ENCODE measurements at places on chromosomes 7 and 10.

DNA sequence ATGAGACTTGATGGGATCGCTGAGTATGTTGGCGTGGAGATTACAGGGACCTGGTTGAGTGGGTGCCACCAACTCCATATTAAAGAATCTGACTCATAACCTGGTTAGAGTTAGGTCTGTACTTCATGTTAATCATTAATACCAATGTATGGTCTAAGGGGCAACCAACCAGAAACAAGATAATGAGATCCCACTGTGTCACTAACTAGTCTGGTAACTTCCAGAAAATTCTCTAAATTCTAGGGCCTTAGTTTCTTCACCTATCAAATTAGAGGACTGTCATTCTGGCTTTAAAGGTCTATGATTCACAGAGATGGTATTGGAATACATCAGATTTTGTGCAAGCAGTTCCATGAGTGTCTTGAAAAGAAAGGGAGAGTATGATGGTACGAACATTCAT lies 102.2 kb downstream of the SNX10 start:
- no peak for DNase-seq

GRCh38 chr10:92103376-92104090 lies 180.0 kb downstream of the BTAF1 start:
- DNase-seq, result no peak

GRCh38 chr10:1241322-1241890 lies 185.2 kb downstream of the WDR37 start:
- DNase-seq, result no peak

DNA sequence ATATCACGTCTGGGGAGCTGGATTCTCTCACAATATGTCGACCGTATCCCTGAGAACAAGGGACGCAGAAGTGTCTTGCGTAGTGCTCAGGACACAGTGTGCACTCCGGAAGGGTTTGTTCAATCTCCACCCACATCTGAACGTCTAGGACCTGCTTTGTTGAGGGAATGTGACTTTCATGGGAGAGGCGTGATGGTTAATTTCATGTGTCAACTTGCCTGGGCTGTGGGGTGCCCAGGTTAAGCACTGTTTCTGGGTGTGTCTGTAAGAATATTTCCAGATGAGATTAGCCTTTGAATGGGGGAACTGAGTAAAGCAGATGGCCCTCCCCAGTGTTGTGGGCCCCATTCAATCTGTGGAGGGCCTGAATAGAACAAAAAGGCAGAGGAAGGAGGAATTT lies 80.4 kb upstream of the SFMBT2 start:
- DNase-seq, result no peak

DNA sequence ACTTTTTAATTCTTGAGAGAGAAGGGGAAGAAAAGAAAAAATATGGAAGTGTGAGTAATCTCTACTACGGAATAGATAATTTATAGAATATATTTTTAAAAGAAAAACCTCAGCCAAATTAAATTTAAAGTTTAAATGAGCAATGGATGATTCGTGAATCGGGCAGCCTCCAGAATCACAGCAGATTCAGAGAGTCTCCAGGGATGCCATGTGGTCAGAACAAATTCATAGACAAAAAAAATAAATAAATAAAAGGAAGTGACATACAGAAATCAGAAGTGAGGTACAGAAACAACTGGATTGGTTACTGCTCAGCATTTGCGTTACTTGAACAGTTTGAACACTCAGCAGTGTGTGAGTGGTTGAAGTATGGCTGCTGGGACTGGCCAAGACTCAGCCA lies 53.0 kb downstream of the PHYHIPL start:
- DNase-seq, result no peak

GRCh38 chr7:47605816-47606575 lies 24.1 kb upstream of the TNS3 start:
- no peak for DNase-seq

- no peak for DNase-seq
Measured at GRCh38 chr7:130901209-130901783, 167.3 kb upstream of the KLF14 start.

DNA sequence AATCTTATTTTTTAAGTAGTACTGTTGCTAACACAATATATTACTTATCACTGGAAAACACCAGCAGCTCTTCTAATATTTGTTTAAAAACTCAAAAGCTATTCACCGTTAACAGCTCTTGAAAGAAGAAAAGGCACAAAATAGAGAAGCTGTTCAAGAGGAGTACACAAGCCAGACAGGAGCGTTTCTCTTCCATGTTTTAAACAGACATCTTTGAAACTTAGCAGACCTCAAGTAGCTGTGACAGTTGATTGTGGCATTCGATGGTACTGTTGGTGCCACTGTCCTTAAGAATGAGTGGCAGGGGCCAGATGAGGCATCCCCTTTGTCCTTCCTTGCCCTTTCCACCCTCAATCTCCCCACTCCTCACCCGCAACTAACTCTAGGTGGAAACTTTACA lies 81.6 kb upstream of the PRR15 start:
- DNase-seq, result no peak

DNA sequence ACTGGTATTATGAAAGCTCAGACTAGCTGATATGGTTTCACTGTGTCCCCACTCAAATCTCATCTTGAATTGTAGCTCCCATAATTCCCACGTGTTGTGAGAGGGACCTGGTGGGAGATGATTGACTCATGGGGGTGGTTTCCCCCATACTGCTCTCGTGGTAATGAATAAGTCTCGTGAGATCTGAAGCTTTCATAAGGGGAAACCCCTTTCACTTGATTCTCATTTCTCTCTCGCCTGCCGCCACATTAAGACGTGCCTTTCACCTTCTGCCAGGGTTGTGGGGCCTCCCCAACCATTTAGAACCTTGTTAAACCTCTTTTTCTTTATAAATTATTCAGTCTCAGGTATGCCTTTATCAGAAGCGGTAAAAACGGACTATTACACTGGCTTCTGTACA lies 40.3 kb downstream of the COL13A1 start:
- no peak for DNase-seq

DNA sequence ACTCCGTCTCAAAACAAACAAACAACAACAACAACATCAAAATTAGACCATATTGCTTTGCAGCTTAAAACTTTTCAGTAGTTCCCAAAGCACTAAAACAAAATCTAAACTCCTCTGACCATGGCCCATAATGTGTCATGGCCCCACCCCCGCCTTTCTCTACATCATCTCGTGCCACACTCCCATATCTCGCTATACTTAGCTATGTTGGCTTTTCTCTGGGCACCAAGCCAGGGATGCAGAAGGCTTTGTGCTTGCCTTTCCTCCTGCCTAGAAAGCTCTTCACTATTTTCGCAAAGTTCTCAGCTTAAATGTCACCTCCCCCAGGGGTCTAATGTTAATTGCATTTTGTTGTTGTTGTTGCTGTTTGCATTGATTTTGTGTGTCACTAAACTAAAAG lies 15.1 kb upstream of the SLC16A12 start:
- DNase-seq, result no peak

GRCh38 chr10:128570319-128570995 lies 444.2 kb upstream of the MKI67 start:
- DNase-seq, result peak; percentile 56

GRCh38 chr7:137127806-137128205 lies 215.7 kb downstream of the PTN start:
- DNase-seq, result no peak

DNA sequence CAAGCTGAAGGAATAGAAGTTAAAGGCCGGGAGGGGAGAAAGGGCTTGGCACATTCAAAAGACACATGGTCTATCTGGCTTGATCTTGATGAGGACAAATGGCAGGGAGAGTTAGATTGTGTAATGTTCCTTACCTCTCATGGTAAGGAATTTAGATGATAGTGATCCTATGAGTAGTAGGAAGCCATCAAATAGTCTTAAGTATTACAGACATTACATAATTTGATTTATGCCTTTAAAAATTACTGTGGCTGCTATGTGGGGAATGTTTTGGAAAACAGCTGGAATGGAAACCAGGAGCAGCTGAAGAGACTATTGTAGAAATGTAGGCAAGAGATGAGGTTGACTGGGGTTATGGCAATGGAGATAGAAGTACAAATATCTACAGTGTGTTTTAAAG lies 351.3 kb upstream of the BMPER start:
- no peak for DNase-seq

GRCh38 chr7:118944271-118944670 lies 719.8 kb downstream of the ANKRD7 start:
- DNase-seq, result no peak

DNA sequence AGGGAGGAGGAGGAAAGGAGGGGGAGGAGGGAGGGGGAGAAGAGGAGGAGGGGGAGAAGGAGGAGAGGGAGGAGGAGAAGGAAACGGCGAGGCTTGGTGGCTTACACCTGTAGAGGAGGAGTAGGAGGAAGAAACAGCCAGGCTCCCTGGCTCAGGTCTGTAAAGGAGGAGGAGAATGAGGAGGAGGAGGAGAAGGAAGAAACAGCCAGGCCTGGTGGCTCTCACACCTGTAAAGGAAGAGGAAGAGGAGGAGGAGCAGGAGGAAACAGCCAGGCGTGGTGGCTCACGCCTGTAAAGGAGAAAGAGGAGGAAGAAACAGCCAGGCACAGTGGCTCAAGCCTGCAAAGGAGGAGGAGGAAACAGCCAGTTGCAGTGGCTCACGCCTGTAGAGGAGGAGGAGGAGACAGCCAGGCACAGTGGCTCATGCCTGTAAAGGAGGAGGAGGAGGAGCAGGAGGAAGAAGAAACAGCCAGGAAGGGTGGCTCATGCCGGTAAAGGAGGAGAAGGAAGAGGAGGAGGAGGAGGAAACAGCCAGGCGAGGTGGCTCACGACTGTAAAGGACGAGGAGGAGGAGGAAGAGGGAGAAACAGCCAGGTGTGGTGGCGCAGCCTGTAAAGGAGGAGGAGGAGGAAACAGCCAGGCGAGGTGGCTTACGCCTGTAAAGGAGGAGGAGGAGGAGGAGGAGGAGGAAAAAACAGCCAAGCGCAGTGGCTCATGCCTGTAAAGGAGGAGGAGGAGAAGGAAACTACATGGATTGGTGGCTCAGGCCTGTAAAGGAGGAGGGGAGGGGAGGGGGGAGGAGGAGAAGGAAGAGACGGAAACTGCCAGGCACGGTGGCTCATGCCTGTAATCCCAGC lies 14.9 kb upstream of the CRCP start:
- peak; percentile 25 for DNase-seq

- no peak for DNase-seq
Measured at GRCh38 chr7:45163692-45164052, 6.1 kb downstream of the RAMP3 start.

DNA sequence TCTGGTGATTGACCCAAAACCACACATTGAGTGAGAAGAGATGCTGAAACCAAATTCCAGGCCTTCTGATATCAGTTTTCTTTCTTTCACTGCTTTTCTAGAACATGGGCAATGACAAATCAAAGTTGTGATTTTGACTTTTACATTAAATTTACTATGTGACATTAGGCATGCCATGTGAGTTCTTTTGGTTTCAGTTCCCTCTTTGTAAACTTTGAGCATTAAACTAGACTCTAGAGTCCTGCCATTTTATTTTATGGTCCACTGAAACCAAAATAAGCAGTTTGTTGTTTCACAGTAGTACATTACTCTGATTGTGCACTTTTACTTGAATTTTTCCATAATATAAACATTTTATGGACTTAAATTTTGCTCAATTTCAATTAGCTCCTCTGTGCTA lies 381.1 kb upstream of the SEMA3D start:
- no peak for DNase-seq

DNA sequence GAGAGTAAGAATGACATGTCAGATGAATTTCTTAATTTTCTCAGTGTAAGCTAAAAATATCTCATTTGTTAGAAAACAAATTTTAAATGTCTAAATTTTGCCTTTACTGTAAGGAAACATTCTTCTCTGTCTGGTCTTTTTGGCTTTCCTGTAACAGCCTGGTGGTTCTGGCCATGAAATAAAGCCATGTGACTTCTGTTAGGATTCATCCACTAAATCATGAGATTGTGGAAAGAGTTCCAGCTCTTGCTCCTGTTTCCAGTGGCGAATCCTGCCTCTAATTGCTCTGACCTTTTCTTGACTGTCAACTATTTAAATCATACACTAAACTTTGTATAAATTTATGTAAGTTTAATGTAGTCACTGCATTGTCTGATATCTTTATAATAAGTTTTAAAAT lies 398.5 kb upstream of the AKR1E2 start:
- no peak for DNase-seq

- no peak for DNase-seq
Measured at GRCh38 chr10:44512431-44513022, 127.6 kb upstream of the CXCL12 start.

DNA sequence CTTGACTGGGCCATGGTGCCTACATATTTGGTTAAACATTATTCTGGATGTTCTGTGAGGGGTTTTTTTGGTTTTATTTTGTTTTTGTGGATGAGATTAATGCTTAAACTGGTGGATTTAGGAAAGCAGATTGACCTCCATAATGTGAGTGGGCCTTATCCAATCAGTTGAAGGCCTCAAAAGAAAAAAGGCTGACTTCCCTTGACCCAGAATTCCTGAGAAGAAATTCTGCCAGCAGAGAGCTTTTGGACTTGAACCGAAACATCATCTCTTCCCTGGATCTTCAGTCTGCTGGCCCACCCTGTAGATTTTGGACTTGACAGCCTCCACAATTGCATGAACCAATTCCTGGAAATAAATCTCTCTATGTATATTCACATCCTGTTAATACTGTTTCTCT lies 94.4 kb downstream of the ADRA2A start:
- no peak for DNase-seq

DNA sequence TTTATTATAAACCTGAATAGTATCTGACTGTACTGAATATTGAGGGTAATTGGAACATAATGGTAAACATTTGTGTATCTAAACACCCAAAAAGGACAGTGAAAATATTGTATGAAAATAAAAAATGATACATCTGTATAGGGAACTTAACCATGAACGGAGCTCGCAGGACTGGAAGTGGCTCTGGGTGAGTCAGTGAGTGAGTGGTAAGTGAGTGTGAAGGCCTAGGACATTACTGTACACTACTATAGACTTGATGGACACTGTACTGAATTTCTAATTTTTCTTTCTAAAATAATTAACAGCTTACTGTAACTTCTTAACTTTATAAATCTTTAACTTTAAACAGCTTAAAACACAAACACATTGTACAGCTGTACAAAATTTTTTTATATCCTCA lies 454.5 kb upstream of the FZD8 start:
- no peak for DNase-seq

DNA sequence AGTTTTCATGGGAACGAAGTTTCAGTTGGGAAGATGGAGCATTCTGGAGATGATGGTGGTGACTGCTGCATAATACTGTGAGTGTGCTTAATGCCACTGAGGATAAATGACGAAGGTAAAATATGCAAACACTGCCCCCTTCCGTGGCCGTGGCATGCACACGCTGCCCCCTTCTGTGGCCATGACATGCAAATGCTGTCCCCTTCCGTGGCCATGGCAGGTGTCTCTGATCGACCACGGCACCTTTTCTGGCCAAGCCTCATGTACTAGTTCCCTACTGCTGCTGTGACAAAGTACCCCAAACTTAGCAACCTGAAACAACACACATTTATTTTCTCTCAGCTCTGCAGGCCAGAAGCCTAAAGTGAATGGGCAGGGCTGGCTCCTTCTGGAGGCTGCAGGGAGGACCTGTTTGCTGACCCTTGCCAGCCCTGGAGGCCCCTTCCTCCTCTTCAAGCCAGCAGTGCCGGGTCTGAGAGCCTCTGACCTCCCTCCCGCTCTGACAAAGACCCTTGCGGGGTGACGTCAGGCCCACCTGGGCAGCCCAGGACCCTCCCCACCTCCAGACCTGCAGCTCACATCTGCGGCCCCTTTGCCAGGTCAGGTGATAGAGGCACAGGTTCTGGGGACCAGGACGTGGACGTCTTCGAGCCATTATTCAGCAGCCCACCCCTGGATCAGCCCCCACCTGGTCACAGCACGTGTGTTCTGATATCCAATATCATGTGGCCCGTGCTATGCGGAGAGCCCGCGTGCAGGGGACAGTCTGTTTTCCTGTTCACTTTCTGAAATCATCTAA lies 82.0 kb downstream of the MICALL2 start:
- DNase-seq, result no peak

GRCh38 chr7:151025924-151026671 lies 1.8 kb upstream of the ATG9B start:
- no peak for DNase-seq
